Head of caudate nucleus (tissue), 42 donors: ENCODE measurements at places on chromosomes 1 and 21.

- no peak for DNase-seq
Measured at GRCh38 chr1:198101716-198102453, 54.9 kb upstream of the NEK7 start.

- DNase-seq: no peak
Measured at GRCh38 chr1:160584784-160585183, 5.5 kb upstream of the CD84 start.

GRCh38 chr1:84851839-84852238, 41.2 kb downstream of the LPAR3 start:
- DNase-seq: no peak

DNA sequence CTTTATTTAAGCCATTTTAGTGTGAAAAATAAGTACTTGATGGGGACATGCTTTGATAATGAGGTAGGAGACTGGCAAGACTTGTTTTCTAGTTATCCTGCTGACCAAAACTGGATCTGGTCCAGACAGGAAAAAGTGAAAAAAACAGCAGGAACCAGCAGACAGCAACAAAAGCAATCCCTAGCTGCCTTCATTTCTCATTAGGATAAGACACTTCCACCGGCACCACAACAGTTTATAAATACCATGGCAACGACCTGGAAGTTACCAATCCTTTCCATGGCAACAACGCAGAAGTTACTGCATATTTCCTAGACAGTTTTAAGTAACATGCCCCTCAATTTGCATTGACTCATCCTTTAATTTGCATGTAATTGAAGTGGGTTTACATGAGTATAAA, 993.8 kb upstream of the NCAM2 start:
- DNase-seq: no peak

GRCh38 chr1:220696226-220696862, 6.2 kb downstream of the C1orf115 start:
- no peak for DNase-seq

- peak; percentile 93 for DNase-seq
Measured at GRCh38 chr1:155044812-155045657, 6.1 kb upstream of the ADAM15 start.

GRCh38 chr1:36397083-36397377, 678 bp downstream of the LSM10 start:
- DNase-seq: no peak

DNA sequence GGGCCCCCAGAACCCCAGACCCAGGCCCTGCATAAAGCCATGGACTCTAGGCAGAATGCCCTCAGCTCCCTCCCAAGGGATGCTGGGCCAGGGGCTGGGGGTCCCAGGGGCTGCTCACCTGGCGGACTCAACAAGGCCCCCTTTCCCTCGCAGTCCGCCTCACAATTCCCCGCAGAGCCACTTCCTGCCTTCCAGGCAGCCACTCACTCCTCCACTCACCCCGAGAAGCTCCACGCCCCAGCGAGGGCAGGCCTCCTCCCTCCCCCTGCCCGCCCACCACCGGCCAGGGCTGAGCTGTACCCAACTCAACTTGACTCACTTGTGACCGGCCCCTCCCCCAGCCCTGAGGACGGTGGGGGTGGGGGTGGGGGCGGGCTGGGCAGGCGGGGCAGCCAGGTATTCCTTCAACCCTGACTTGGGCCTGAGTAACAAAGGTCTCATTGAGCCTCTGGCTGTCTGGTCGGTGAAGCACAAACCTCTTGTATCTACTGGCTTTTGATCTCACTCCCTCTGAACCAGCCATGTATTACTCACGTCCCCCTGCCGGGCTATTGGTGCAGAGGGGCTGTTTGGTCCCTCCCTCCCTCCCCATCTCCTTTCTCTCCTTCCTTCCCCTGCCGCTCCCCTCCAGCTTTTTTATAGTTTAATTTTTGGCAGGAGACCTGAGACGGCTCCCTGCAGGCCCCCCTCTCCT, 5.9 kb downstream of the BLACAT1 start:
- DNase-seq: no peak

DNA sequence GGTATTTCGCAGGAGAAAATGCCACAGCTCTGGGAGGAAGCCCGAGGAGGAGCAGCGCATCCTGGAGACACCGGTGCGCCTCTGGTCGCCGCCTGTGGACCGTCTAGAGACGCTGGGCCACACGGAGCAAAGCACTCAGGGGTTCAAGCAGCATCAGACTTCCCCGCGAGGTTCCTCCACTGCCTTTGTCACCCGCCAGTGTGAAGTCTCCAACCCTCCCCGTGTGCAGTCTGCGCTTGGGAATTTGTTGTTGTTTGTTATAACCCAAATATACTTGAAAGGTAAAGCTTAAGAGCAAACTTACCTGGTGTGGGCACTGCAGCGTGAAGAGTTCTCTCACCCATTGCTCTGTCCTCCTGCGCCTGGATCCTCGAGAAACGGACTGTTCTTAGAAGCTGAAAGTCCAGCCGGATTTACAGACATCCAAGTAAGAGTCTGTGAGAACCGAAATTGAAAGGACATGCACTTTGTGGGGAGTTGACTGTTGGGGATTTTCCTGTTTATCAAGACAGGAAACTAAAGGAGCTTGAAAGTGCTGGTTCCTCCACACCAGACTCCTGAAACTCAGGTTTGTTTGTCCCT, at the start of gene GBP4:
GBP4 (minus strand) TSS at position 452 of the 582 bp plus-strand sequence; CDS start at position 344, 108 bp downstream.
- DNase-seq: peak; percentile 6

DNA sequence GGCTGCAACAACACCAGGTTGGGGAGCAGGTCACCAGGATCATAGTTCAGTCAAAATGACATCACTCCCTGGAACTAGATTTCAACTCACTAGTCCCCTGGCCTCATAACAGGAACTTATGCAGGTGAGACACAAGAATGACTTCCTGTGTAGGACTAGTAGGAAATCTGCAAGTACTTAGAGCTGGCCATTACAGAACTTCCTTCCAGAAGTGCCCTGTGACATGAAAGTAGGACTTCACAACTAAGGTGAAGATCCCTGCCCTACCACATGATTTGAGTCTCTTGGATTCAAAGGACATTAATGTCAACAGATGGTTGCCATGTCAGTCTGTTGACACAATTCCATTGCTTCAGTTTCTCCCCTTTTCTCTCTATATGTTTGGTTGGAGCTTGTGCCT, 223.1 kb downstream of the RPS6KC1 start:
- no peak for DNase-seq

DNA sequence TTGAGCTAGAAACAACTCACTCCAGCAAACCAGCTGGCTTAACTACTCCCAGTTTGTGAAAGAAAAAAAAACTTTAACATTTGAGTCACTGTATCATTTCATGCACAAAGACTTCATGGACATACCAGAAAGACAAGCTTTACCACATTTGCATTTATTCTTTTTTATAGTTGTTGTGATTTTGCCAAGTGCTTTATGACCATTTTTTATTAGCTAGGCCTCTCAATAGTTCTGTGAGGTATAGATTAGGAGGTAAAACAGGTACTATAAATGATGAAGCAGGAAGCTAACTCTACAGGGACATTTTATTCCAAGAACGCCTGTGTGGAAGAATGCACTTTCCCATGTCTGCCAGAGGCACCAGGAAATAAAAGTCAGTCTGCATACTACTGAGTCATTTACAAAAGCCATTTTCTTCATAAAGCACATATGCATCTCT, 8.2 kb upstream of the DENND1B start:
- no peak for DNase-seq

- DNase-seq: peak; percentile 87
Measured at GRCh38 chr1:156445789-156446263, 54.7 kb downstream of the MEF2D start.

GRCh38 chr1:109640285-109640865, 15.5 kb upstream of the GSTM4 start:
- peak; percentile 88 for DNase-seq

GRCh38 chr1:64163970-64164369, 39.5 kb upstream of the UBE2U start:
- DNase-seq: no peak

DNA sequence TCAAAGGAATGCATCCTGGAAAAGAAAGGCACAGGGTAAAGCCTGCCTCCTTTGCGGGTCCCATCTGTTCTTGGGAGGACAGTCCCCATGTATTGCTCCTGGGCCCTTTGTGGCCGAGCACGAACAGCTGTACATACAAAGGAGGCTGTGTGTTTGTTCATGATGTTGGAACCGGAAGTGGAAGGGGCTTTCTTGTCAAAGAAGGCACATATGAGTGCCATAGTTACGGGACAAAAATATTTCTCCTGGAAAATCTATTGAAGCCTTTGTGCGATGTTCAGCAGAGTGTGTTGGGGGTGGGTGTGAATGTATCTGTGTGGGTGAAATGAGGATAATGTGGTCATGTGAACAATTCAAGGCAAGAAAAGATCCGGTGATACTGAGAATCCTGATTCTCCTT, 297.6 kb downstream of the DISC1 start:
- no peak for DNase-seq

DNA sequence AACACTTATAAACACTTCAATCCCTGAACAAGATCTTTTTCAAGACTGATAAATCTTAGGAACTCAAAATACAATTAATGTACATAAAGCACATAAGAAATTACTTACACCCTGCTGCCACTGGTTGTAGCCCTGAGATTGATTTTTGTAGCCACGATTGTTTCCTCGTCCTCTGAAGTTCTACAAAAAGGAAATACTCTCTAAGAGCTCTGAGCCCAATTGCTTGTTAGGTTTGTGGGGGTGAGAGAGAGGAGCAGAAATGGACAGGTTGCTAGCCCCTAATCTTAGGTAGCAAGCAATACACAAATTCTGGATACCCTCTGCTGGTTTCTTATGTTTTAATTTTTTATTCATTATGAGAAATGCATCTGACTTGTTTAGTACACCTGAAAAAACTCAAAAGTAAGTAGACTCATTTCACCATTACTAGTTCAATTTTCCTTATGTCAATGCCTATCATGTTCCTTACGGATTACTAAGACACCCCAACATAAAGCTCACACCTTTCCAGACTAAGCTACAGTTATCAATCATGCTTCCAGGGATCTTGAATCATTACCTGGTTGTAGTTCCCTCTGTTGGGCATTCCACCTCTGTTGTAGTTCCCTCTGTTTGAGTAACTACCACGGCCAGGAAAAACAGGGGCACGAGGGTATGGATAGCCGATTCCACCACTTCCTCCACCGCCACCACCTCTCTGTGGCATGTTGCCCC, 9.3 kb downstream of the HNRNPU start:
- no peak for DNase-seq

GRCh38 chr1:165644064-165644735, 13.2 kb downstream of the MGST3 start:
- DNase-seq: no peak

- no peak for DNase-seq
Measured at GRCh38 chr1:79323239-79324025, 316.9 kb upstream of the ADGRL4 start.

DNA sequence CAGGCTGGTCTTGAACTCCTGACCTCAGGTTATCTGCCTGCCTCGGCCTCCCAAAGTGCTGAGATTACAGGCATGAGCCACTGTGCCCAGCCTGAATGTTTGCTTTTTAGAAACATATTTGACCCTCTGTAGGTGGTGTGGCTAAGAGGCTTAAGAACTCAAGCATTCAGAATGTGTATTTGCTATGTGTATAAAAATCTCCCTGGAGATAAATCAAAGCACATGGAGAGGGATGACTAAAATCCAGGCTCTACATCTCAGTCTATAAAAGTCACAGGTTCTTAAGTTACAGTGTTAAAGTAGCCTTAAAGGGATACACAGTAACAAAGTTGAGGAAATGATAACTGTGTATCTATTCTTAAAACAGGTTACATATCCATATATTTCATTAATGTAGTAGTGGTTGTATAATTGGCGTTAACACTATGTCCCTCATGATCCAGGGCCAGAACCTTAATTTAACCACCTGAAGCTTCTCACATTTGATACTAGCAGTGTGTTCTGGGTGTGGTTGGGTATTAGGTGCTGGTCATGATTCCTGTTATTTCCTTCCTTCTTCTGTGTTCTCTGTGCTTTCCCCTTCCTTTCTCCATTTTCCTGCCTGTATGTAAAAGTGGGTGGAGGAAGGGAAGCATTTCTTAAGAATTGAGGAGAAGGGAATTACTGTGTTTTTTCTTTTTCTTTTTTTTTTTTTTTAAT, 16.2 kb downstream of the GIPC2 start:
- no peak for DNase-seq

DNA sequence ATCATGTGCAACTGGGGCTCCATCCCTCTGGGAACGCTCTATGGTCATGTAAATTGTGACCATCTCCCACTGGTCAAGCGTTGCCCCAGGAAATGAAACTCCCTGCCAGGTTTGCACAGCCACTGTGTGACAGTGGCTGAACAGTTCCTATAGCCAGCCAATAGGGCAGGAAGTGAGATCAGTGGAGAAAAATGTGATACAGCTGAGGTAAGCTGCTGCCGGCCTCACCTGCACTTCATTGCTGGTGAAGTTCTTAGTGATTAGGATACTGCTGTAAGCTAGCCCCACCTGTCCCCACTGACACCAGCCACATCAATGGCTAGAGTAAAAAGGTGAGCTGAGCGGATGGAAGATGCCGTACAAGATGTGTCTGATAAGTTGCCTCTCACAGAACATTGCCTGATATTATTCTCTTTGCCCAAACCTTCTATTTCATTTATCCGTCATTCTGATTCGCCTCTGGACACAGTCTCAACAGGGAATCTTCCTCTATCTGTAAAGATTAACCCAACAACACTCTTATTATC, 38.4 kb upstream of the CDC42BPA start:
- no peak for DNase-seq

DNA sequence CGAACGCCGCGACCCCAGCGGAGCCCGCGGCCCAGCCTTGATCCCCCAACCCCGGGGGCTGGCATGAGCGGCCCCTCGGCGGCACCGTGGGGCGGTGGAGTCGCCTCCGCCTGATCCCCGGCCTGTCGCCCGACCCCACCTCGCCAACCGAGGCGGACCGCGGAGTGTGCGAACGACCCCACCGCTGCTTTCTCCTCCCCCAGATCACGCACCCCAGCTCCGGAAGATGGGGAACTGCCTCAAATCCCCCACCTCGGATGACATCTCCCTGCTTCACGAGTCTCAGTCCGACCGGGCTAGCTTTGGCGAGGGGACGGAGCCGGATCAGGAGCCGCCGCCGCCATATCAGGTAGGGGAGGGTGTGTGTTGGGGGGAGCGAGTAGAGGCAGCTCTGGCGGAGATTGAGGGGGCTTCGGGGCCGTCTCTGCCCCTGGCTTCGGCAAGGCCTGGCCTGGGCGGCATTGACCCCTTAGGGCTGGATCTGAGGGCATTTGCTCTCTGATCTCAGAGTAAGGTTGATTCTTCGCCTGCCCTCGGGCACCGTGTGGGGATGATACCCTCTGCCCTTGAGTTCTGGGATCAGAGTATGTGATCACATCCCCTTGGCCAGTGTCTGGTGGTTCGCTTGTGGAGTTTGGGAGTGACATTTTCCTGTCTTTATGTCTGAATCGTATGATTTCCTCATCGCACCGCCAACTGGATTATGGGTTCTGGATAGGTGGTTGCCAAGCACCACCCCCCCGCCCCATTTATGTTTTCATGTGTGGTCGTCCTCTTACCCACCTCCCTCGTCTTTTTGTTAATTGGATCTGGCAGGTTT, 668 bp downstream of the RNF11 start:
- DNase-seq: peak; percentile 43

DNA sequence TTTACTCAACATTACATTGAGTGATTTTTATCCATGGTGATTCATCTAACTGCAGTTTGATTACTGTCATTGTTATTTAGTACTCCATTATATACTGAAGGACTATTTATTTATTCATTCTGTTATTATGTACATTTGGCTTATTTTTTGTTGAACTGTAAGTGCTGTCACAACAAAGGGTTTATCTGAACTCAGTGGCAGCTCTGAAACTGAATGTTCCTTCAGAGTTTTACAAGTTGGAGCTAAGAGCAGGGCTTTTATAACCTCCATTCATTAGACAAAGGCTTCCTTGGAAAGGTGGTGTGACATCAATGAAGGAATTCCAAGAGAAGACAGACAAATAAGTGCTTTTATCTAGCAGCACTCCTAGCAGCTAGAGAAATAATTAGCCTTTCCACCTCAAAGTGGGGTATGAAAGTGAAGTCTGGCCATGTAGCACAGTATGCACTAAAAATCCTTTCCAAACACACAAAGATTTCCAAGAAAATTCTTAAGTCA, 83.3 kb upstream of the GORAB start:
- DNase-seq: no peak
